Fibroblast of skin of right quadriceps (primary cell): ENCODE measurements at places on chromosomes 1 and 21.

GRCh38 chr1:155128755-155129473 is 1.2 kb downstream of the EFNA1 start:
- DNase-seq = no peak

DNA sequence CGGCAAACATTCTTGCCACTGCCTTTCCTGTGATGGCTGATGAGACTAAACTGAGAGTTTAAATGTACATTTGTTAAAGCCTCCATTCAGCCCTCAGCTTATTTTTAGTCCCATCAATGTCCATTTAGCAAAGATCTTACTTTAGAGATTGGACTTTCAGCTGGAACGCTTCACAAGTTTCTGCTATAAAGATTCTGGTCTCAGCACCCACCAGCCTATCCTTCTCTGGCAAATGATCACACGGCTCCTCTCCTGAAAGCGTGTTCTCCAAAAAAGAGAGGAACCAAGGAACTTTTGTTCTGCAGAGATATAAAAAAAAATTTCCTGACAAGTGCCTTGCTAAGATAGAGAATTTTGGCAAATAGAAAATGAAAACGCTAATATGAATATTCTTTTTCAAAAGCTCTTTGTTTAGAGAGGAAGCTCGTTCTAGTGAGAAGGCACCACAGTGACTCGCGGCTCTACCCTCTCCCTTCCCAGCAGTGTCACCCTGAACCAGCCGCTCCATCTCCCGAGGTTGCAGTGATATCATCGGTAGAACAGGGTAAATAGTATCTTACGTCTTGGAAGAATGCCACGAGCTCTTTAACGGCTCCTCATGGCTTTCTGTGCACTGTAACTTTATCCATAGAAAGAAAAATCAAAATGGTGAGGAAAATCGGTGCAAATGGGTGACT is 200.2 kb downstream of the APP start:
- no peak for DNase-seq

DNA sequence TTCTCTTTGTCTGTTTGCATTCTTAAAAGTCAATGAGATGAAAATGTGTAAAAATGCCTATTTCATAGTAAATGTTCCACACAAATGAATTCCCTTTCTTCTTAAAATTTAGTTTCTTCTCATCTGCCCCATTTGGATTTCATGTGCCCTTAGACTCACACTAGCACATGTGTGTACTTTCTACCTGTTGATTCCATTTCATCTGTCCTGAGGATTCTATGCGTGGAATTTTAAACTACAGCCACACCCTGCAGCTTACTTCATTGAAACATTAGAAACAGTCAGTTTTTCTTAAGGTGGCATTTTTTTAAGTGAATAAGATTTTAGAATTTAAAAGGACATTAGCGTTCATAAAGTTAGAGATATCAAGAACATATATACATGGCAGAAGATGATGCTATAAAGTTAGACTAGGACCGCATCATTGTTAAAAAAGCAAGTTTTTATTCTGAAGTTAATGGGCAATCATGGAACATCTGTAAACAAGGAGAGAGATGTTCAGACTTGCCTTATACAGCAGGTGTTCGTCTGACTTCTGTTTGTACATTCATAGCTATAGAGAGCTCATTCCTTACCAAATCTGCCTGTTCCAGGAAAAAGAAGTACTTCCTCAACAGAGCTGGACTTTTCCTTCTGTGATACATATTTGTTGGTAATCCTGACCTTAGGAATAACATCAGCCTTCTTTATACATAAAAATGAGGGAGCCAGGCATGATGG is 3.9 kb upstream of the TUT4 start:
- DNase-seq = no peak

DNA sequence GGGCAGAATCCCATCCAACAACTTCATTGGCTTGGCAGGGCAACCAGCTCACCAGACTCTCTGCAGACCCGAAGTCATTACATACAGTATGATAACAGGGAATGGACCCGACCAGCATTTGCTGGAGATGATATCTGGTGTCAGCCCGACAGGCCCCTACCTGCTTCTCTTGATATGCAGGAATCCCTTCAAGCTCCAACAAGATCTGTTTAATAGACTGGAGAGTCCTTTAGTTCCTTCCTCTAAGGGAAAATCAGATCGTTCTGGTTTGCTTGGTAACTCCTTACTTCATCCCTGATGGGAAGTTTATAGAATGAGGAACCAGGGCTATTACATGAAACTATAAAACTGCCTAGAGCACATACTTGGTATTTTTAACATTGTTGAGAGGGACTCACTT is 61.2 kb downstream of the EDARADD start:
- DNase-seq = no peak

DNA sequence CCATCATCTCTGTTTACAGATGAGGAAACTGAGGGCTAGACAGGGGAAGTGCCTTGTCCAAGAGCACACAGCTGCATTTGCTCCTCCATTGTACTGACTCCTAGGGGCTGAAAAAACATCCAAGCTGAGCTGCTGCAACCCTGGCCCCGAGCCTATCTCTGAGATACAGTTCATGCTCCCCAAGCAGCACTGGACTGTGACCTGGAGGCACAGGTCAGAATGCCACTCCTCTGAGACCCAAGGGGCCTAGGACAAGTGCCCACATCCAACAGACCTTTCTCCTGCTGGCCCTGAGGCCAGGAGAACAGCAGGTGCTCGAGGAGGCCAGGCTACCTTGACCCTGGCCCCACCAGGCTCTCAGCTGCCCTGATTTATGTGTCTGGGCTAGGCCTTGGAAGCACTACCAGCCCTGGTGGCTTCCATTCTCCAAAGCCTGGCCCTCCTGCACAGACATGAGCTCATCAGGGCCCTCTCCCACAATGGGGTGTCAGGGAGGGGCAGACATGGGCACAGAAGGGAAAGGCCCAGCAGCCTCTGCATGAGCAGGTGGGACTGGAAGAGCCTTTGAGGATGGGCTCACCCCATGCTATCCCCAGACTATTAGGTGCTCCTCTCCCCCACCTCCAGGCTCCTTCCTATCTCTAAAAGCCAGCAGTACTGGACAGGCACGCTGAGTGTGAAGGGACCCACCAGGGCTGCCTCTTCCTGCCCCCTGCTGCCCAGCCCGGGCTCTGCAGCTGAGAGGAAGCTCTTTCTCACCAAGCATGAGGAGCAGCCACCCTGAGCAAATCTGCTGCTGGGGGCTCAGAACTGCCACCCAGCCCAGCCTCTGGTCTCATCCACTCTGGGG is 18.8 kb downstream of the ADGRB2 start:
- peak; percentile 58 for DNase-seq

DNA sequence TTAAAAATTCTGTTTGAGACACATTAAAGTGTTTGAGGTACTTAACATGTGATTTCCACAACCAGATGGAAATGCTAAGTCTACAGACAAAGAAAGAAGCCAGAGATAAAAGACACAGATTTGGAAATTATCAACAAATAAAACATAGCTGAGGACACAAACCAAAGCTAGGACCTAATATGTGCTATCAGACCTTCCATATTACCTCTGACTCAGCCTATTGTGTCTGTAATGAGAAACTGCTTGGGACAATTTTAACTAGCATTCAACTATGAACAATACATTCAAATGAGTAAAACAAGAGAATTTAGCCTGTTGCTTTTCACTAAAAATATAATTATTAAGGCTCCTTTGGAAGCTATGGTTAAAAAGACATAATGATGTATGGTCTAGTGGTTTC is 54.6 kb downstream of the WNT2B start:
- DNase-seq = no peak

GRCh38 chr1:204171751-204172178 is 5.6 kb upstream of the REN start:
- peak; percentile 69 for DNase-seq

DNA sequence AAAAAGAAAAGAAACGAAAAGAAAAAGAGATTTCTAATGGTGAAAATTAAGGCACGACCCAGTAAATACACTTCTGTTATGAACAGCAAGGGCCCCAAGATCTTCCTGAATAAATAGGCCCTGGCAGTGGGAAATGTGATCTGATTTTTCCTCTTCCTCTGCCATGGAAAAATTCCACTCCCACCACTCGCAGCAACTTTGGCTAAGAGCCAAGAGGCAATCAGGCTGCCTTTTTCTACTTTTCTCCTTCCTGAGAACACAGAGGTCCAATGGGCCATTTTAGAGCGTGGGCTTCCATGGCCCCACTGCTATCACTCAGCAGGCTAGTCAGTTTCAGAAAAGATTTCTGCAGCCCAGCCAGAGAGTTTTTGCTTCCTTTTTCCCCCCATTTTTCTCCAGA is 33.7 kb upstream of the AK4 start:
- peak; percentile 11 for DNase-seq

DNA sequence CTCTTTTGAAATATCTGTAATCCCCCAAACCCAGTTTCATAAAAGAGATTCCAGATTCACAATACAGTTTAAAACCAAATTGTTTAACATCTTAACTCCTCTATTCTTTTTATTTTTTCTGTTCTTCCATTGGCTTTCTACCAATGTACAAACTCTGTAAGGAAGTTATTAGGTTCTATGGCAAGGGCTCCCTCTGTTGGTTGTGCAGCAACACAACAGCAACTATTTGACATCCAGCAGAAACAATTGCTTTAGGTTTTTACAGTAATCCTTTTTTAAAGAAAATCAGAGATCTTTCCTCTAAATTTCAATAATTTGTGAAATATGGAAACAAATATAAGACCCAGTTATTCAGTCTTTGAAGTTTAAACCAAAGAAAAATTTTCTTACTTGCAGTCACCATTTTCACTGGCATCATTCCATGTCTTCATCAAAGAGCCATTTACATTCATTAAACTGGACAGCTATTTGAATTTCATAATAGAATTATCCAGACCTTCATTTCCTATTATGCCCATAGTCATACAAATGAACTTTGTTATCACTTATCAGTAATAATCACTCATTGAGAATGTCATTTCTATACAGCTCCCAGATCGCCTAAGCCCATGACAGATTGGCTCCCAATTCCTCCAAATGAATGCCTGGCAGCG is 46.5 kb upstream of the RNF11 start:
- DNase-seq = peak; percentile 60

DNA sequence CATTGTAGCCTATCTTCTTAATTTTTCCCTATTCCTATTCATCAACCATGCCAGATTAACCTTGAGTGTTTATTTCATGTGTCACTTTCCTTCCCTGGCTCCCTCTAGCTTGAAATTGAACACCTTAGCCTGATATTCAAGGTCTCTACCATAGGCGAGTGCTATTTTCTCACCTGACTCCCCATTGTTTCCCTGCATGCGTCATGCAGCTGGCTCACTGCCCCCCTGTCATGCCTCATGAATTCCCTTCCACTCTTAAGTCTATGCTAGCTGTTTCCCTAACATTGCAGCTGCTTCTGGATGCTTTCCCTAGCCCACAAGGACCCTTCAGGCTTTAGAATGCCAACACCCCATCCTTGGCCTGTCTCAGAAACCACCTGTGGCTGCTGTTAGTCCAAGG is 56.7 kb upstream of the CD1D start:
- DNase-seq = no peak

- DNase-seq = no peak
These were observed 12.5 kb downstream of the KCNN3 start for GRCh38 chr1:154857441-154858215.

- no peak for DNase-seq
These were observed 103.0 kb downstream of the SNX7 start for GRCh38 chr1:98764485-98764884.

- peak; percentile 57 for DNase-seq
These were observed 522 bp downstream of the TMEM59 start for GRCh38 chr1:54052431-54052933.

DNA sequence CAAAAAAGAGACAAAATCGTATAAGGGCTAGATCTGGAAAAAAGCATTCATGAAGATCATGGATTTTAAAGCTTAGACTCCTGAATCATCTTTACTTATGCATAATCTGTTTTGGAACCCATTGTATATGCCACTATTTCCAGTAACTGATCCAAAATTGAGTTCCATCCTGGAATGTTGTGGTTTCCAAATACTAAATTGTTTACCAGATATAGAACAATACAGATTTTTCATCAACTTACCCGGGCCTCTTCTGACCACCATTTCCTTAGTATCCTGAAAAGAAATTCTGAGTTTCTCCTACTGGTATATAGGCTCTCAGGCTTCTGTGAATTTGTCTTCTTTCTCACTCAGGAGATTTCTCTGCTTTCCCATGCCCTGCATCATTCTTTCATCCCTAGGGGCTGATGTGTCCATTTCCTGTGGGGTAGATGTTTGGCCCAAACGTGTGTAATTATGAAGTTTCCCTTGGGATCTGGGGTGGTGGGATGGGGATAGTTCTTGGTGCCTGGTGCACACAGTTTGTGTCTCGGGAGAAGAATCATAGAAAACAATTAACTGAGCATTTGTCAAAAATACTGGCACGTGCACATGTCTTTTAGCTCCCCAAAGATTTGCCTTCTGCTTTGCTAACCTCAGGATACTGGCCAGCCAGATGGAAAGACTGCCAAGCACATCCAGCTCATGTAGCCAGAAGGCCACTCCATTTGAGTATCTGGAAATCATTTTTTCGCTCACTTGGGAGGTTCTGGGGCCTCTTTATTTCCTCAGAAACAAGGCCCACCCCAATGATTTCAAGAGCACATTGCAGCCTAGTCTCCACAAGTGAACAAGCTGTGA is 127.8 kb downstream of the NTMT2 start:
- peak; percentile 56 for DNase-seq

DNA sequence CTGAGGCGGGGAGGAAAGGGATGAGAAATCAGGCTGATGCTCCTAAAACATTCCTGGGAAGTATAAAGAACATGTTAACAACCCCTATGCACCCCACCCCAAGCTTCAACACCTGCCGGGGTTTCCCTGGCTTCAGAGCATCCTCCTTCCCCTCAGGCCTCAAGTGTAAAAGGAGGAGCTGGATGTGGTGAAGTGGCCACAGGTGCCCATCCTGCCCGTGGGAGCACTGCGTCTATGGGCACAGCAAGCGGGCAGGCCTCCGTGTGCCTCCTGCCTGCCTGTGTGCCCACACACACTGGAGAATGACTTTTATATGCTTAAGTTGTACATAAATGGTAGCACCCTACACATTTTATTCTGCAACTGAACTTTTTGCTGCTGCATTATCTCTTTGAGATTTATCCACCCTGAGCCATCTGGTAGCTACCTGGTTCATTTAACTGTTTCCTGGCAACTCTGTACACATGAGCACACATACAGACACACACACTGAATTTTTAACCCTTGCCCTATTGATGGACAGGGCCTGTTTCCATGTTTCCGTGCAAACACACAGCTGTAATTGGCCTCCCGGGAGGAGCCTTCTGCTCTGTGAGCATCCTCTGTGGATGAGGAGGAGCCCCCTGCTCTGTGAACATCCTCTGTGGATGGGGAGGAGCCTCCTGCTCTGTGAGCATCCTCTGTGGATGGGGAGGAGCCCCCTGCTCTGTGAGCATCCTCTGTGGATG is 13.4 kb upstream of the FTCD start:
- no peak for DNase-seq

- DNase-seq = no peak
These were observed 173.7 kb downstream of the LYPLAL1 start for GRCh38 chr1:219347376-219347775.
